GM19239 (cell line): ENCODE measurements at places on chromosomes 6 and 20.

DNA sequence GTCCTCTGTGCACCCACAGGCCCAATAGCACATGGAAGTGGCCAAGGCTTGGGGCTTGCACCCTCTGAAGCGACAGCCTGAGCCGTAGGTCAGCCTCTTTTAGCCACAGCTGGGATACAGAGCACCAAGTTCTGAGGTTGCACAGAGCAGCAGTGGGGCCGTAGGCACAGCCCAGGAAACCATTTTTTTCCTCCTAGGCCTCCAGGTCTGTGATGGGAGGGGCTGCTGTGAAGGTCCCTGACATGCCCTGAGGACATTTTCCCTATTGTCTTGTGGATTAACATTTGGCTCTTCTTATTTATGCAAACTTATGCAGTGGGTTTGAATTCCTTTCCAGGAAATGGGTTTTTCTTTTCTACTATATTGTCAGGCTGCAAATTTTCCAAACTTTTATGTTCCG is 878.7 kb upstream of the MAN1A1 start:
- no peak for DNase-seq

- no peak for DNase-seq
Observed at GRCh38 chr20:20706285-20706684, 6.2 kb downstream of the RALGAPA2 start.

DNA sequence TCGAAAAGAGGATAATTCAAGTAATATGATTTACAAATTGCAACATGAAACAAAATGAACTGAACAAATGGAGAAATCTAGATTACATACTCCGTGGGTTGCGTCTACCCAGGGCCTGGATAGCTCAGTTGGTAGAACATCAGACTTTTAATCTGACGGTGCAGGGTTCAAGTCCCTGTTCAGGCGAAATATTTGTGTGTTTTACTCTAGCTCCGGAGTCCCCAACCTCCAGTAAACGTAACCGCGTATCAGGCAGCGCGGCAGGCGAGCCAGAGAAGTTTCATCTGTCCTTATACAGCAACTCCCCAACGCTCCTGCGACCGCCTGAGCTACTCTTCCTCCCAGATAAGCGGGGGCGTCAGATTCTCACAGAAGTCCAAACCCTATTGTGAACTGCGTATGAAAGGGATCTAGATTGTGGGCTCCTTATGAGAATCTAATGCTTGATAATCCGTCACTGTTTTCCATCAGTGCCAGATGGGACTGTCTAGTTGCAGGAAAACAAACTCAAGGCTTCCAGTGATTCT is 176.1 kb downstream of the TRIM27 start:
- no peak for DNase-seq

GRCh38 chr6:106829451-106829850 is 145.1 kb downstream of the CD24 start:
- no peak for DNase-seq

- no peak for DNase-seq
Observed at GRCh38 chr6:117228202-117228601, 37.2 kb upstream of the VGLL2 start.
